HFFc6 (cell line): ENCODE measurements at places on chromosomes 3 and 15.

GRCh38 chr15:89628301-89628700 lies 27.0 kb downstream of the KIF7 start:
- no peak for DNase-seq

DNA sequence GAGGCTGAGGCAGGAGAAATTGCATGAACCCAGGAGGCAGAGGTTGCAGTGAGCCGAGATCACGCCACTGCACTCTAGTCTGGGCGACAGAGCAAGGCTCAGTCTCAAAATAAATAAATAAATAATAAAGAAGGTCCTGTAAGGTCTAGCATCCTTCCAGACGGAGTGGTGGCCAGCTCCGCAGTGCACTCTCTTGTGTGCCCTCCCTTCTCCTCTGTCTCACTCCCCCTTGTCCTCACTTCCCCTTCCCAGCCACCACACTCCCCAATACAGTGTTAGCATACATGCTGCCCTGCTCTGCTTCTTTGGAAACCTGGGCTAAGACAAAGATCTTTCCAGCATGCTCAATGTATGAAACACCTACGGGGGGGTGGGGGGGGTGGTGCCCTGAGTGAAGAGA lies 3.4 kb upstream of the CLN6 start:
- DNase-seq: no peak

DNA sequence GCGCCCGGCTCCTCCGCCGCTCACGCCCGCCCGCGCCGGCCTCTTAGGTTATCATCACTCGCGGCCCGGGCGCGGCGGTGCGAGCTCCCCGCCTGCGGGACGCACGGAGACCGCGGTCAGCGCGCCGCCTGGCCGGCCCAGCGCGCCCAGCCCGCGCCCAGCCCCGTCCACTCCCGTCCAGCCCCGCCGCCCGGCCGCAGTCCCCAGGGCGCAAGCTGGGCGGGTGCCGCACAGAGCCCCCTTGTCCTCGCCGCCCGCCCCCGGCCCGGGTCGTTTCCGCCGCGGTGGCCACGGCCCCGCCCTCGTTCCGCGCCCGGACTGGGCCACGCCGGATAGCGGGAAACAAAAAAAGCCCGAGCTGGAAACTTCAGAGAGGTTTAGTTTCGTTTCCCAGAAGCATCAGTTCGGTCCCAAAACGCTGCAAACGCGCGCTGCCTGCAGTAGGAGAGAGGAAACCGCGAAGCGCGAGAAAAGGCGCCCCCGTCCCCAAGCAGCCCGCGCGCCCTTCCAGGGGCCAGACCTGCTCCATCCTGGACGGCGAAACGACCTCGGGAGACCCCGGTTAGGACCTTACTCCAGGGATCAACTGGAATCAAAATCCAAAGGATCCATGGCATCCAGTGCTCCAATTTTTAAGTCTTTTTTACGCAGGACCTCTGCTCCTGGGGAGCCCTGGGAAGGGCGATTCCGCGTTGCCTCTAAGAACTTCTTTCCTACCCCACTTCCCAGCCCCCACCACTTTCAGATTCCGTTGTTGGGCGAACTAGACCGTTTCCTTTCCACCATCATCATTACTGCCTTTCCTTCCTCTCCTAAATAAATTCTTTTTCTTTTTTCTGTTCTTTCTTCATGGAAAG lies at the start of gene ATP10A:
TSS of gene ATP10A (minus strand) at position 217 of the 857 bp plus-strand sequence. CDS start 231 bp downstream, outside the sequence.
- DNase-seq: peak; percentile 51

DNA sequence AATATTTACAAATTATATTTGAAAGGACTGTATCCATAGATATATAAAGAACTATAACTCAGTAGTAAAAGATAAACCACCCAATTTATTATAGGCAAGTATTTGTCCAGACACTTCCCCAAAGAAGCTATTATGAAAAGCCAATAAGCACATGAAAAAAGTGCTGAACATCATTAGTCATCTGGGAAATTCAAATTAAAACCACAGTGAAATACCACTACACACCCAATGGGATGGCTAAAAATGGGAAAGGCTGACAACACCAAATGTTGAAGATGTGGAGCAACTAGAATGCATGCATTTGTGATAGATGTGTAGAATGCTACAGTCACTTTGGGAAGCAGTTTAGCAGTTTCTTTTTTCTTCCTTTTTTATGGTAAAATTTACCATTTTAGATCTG lies 147.0 kb downstream of the PDE8A start:
- no peak for DNase-seq

GRCh38 chr3:99172736-99173657 lies 271.5 kb upstream of the DCBLD2 start:
- DNase-seq: peak; percentile 71

DNA sequence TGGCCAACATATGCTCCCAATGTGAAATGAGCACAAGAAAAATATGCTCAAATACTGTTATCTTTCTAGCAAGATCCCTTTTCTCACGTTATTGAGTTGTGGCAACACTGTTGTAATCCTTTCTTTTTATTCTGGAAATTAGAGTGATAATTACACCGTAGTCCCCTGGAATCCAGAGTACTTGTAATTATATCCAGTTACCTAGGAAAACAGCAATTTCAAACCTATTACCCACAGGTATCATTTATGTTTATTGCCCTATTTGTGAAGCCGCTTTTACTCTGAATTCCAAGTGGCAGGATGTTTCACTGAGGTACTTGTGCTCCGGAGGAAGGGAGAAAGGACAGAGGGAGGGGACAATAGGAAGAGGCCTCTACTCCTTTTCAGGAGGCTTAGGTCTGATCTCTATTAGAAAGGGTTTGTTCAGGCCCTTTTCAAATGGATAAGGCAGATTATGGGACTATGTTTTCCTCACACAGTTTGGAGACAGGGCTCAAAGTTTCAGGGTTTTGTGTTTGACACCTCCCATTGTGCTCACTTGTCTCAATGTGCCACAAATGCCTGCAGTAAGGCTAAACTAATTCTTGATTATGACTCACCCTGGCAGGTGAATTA lies 646.6 kb downstream of the TUSC7 start:
- DNase-seq: no peak

GRCh38 chr3:63992516-63993209 lies 30.6 kb downstream of the PSMD6 start:
- DNase-seq: no peak

GRCh38 chr3:22937536-22937935 lies 265.6 kb upstream of the UBE2E2 start:
- DNase-seq: no peak

- peak; percentile 63 for DNase-seq
Measured at GRCh38 chr3:192917028-192917403, 640 bp downstream of the MB21D2 start.

DNA sequence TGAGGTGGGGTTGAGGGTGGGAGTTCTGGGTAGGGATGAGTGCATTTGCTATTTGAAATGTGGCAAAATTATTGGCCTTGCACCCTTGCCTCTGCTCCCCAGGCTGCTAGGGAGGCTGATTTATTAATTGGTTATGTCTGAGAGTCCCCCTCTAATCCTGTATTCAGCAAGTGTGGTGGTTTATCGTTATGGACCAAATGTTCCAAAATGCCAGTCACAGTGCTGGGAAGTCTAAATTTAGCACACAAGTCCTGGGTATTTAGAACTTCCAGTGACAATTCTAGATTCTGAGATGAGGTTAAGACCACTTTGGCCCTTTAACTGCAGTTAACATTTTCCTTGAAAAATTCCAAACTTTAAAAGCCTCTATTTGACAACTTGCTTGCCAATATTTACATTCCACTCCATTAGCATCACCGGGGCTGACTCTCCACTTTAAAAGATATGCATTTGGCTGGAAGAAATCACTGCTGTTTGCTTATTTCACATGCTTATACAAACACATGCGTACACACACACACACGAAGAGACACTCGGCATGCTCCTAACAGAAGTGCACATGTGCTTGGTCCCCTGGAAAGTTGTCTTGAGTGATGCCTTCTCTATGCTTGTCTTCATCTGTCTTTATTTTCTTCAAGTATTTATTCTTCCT lies 247.7 kb downstream of the IL20RB start:
- DNase-seq: no peak

DNA sequence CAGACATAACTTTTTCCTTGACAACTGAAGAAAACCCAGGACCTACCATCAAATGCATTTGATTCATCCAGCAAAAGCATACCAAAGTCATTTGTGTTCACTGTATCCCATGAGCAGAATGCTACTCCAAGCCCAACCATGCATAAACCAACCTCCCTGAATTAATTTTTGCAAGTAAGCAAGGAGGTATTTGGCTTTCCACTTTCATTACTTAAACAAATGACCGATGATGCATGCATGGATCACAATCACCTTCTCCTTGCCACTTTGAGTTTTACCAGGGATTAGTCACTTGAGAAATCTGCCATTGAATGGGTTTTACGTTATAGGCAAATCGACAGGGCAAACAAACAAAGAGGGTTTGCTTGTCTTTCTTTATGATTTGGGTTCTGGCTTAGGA lies 214.8 kb downstream of the FMN1 start:
- DNase-seq: peak; percentile 99

- no peak for DNase-seq
Measured at GRCh38 chr3:141047168-141047567, 4.0 kb upstream of the SPSB4 start.

GRCh38 chr3:94937980-94938379 lies 875.1 kb downstream of the NSUN3 start:
- DNase-seq: no peak

DNA sequence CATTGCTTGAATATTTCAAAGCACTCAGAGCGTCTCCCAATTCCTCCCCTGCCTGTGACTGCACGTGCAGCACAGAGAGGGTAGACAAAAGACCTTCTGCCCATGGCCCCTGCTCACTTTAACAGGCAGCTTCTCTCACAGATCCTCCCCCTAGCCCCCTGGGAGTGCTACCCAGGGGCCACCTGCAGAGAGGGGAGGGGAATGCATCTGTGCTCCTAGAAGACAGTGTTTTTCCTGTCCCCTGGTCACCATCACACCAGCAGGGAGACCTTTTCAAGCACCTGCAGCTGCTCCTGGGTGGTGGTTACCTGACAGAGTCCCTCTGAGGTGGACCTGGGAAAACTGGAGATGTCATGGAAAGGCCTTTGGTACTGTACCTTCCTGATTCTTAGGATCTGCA lies 56.7 kb upstream of the PRR23C start:
- no peak for DNase-seq

DNA sequence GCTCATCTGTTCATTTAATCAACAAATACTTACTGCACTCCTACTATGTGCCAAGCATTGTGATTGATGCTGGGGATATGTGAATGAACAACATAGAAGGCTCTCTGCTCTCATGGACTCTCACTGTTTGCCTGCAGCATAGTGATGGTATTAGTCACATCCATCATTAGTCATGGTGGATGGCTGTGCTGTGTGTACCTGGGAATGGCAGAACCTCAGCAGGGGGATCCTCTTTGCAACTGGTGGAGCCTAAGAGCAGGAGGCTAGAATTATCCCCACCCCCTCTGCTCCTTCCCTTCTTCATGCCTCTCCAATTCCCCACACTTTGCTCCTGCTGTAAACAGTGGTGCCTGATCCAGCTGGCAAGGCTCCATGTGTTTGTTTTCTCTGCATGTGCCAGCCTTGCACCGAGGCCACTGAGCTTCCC lies 20.5 kb downstream of the BOC start:
- peak; percentile 84 for DNase-seq
